M059J (cell line): ENCODE measurements at places on chromosomes 1 and 21. TPM values are rescaled to one million over a fixed set of nuclear protein-coding genes. Genes with fewer than 3 reads are reported as not detected.
A peak's percentile ranks its signal among the peaks of the same experiment; 100 is the strongest.

DNA sequence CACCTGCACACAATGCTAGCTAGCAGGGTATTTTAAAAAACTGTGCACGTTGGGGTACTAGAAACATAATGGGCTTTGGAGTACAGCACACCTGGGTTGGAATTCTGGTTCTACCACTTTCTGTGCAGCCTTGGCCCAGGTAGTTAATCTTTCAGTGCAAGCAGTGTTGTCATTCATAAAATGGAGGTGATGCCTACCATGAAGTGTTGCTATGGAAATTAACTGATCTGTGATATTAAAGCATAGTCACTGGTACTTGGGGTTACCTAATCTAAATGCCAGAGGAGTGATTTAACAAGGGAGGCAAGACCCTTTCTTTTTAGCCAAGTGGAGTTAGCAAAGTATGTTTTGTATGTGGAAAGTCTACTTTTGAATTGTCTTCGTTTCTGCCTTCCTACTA lies 18.0 kb downstream of the ATP1B1 start:
- DNase-seq = no peak

DNA sequence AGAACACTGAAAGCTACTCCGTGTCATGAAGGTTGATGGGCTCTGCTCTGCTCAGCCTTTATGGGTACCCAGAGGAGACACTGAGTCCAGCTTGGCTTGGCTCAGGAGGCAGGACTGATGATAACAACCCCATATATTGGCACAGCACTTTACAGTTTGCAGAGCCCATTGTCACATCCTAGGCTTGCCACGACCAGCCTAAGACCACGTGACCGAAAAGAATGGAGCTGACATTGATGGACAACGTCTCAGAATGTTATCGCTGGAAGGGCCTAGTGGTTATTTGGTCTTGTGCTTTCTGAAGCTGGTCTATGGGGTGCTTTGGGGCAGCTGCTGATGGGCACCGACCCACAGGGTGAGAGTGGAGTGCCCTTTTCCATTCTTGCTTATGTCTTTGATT lies 72.9 kb upstream of the RUNX3 start:
- DNase-seq = no peak

GRCh38 chr1:63569640-63570316 lies 23.4 kb upstream of the PGM1 start:
- no peak for DNase-seq

The WNT2B gene
- under 0.01 and 0.02 TPM in 2 replicates for total RNA-seq

The GPBP1L1 gene
- total RNA-seq = 140 and 145 TPM in 2 replicates

The SLC66A1 gene
- 16.2 and 26.3 TPM in 2 replicates for total RNA-seq

- no peak for DNase-seq
These were observed 194.1 kb downstream of the ROR1 start for GRCh38 chr1:63967901-63968300.

GRCh38 chr1:42380586-42381279 lies at the start of gene RIMKLA:
TSS of gene RIMKLA (plus strand) at chr1:42380792. CDS start at chr1:42380935, 143 bp downstream.
- DNase-seq = peak; percentile 7

The LCE1F gene
- not detected in 2 replicates for total RNA-seq

- peak; percentile 64 for DNase-seq
These were observed 45.1 kb downstream of the PDPN start for GRCh38 chr1:13628711-13629110.

DNA sequence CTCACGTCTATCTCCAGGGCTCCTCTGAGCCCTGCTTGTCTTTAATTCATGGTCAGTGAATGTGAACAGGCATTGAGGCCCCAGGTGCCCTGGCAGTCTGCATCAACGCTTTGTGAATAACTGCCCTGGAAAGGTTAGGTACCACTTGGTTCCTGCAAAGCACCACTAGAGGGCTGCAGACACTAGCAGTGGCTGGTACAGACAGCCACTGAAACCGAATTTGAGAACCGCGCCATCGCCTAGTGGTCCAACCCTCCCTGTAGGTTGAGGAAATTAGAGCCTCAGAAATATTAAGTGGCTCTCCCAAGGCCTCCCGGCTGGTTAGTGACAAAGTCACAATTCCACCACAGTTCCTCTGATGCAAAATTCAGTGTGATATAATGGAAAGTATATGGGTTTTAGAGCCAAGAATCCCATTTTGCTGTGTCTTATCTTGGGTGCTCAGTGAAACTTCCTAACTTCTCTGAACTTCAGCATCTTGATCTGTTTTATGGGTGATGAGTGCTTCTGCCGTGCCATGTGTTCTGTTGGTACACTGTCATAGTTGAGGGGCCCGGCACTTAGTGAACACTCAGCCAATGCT lies 46.2 kb upstream of the BCL9 start:
- peak; percentile 70 for DNase-seq

DNA sequence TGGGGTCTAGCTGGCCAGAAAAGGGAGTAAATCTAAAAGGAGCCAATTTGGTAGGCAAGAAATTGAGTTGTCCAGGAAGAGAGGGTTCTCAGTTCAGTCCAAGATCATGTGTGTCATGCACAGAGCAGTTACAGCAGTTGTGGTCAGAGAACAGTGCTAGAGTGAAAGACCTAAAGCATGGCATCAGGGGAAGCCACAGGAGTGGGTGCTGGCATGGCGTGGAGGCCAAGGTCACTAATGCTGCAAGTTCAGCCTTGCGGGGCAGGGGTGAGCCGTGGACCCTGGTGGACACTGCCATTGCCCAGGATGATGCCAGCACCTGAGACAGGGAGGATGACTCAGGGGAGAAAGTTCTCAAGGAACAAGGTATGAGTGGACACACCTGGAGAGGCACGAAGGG lies 16.6 kb upstream of the TMEM125 start:
- DNase-seq = no peak

The FCGR1A gene
- not detected in 2 replicates for total RNA-seq
